ENCODE measurements at places on chromosomes 13 and 19.

- no peak for DNase-seq
These were observed 89.0 kb upstream of the CSNK1A1L start for GRCh38 chr13:37194428-37194861.

GRCh38 chr13:40272776-40273139 lies 393.7 kb downstream of the FOXO1 start:
- DNase-seq: no peak

- DNase-seq: no peak
These were observed 3.8 kb downstream of the PRTN3 start for GRCh38 chr19:844546-844971.

DNA sequence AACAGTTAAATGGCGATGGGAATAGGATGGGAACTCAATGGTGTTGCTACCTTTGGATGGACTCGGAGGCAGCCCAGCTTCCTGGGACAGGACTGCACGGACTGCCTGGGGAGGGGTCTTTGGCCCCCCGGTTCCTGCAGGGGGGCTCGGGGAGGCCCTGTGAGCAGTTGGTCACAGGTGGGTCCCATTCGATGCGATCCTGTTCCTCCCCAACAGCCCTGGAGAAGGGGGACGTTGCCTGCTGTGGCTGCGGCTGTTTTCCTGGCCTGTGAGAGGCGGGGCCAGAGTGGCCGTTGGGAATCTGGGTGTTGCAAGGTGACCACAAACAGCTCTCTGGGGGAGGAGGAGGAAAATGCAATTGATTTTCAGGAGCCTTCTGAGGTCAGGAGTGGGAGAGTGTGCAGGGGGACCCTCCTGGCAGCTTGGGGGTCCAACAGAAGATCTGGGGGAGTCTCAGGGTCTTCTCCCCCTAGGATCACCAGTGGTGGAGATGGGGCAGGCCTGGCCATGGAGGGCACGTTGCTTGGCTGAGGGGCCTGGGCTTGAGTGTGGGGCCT lies 1.9 kb upstream of the PLPPR3 start:
- DNase-seq: no peak
